ENCODE measurements at places on chromosomes 7 and 10. TPM values are rescaled to one million over a fixed set of nuclear protein-coding genes. Genes with fewer than 3 reads are reported as not detected.

The OPN1SW gene
- total RNA-seq, result not detected

The CPA2 gene
- not detected for total RNA-seq

The KIF11 gene
- total RNA-seq, result 20.8 TPM

The TPK1 gene
- total RNA-seq, result 1.1 TPM

The GPR85 gene
- 1.1 TPM for total RNA-seq

Measured in airway epithelial cell (primary cell).